ENCODE measurements at places on chromosomes 2 and 18. TPM values are rescaled to one million over a fixed set of nuclear protein-coding genes. Genes with fewer than 3 reads are reported as not detected.
A peak's percentile ranks its signal among the peaks of the same experiment; 100 is the strongest.

- no peak for DNase-seq
These were observed 18.6 kb downstream of the NRXN1 start for GRCh38 chr2:51013079-51013932.

GRCh38 chr2:12178289-12179080, 432.1 kb downstream of the LPIN1 start:
- DNase-seq, result no peak

- DNase-seq, result no peak
These were observed 1370.1 kb upstream of the CRIM1 start for GRCh38 chr2:34985474-34985873.

DNA sequence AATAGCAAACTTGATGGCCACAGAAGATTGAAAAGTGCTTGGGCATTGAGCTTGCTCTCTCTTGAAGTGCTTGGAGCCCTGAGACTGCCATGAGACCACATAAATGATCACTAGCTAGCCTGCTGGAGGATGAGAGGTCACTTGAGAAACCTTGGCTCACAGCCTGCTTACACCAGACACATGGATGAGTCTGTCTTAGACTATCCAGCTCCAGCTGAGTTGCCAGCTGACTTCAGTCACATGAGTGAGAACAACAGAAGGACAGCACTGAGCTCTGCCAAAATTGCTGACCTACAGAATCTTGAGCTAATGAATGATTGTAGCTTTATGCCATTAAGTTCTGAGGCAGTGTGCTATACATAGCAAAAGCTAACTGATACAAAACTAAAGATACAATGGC, 18.1 kb downstream of the NABP1 start:
- no peak for DNase-seq

- DNase-seq, result no peak
These were observed 69.7 kb upstream of the SULT1C3 start for GRCh38 chr2:108169982-108170625.

DNA sequence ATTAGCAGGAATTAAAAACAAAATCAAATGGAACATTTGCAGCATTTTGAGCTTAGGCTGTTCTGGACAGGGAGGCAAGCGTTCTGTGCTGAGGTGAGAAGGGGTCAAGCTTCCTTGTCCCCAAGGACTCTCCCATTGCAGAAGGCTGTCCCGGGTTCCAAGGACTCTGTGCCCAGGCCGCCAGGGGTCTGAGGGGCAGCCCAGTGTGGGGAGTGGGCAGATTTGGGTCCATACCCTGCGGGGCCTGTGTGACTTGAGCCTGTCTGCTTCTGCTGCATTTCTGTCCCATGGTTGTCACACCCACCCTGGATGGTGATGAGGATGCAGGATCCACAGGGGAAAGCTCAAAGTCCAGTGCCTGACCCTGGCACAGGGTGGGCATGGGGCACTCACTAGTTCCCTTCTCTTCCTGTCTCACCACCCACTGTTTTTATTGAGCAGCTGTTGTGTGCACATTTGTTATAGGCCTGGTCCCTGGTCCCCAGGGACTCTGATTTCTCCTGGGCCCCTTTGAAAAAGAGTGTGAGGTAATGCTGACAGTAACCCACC, 211.4 kb upstream of the HS6ST1 start:
- no peak for DNase-seq

- DNase-seq, result no peak
These were observed 535.4 kb downstream of the LRP1B start for GRCh38 chr2:141595316-141595920.

DNA sequence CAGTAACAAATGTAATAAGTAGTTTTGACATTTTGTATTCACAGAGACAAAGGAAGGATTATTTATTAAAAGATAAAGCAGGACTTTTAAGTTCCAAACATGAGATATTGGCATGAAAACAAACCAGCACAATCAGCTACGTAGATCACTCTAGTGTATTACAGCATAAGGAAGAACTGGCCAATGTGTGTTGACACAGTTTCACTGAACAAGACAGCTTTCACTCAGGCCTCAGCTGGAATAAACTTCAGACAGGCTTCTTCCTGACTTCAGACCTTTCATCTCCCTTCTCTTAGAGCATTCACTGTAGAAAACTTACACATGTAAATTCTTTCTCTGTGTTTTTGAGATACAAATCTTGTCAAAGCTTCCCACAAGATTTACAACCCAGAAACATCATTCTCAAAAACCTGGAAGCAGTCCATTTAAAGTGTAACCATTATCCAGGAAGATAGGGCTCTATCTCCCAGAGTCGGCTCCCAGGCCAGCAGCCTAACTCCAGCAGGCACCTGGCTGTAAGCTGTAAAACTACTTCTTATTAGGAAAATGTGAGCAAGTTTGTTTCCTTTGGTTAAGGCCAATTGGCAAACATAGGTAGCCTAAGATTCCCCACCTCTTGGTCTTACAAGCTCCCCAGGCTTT, 768.3 kb upstream of the CDH7 start:
- DNase-seq, result no peak

DNA sequence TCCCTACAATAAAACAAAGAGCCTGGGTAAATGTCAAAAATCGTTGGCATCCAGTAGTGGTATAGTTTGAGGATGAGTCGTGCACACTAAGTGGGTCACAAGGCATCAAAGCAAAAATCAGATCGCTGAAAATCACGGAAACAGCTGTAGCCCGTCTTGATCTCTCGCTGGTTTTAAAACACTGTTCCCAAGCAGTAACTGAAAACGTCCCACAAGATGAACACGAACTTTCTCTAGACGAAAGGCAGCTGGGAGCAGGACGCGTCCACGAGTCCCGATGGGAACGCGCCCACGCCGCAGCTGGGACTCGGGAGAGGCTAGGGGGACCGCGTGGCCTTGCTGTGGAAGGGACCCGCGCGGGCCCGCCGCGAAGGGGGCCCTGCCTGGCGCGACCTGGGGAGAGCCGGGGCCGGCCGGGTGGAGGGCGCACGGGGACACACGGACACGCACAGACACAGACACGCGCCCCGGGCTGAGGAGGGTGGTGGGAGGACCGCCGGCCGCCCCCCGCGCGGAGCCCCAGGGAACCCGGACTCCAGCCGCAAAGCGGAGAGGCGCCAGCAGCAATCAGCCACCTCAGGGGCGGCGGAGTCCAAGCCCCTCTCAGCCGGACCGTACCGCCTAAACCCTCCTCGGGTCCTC, 651 bp downstream of the STK17B start:
- peak; percentile 29 for DNase-seq

The DAW1 gene
- total RNA-seq, result not detected

The PLEK gene
- total RNA-seq, result 1.9 TPM

The TRIB2 gene
- 37.5 TPM for total RNA-seq
